ENCODE measurements at places on chromosomes 2 and 18.

DNA sequence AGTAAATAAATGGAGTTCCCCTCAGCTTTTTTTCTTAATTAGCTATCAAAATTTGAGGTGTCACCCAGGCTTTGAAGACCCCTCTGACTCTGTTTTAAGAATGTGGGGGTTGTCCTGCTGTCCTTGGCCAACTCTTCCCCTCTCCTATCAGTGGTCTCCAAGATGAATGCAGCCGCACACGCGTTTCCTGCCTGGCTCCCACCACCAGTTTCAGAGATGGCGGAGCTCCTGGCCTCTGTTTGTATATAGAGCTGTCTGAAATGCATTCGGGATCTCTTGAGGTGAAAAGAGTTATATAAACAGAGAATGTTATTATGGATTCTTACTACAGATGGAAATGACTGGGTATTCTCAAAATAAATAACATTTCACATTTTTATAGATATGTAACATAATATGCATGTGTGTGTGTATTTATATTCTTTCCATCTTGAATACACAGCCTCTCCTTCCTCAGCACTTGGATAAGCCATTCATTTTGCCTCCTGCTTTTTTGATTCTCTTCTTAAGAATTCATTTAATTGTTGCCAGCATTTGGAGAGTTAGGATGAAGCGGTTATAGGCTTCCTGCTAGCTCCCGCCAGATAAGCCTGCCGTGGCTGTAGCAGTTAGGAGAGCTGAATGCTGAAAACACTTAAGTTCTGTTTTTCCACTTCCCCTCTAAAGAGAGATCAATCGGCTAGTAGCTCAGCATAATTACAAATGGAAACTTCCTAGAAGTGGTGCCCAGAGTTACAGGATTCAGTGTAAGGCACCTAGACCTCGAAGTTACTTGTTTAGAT is 659.3 kb upstream of the FANCL start:
- DNase-seq: no peak

GRCh38 chr18:5543036-5543680 is 639 bp downstream of the EPB41L3 start:
- no peak for DNase-seq

GRCh38 chr2:9308186-9308955 is 101.8 kb downstream of the ASAP2 start:
- DNase-seq: no peak

GRCh38 chr2:10410823-10411437 is 37.2 kb downstream of the ODC1 start:
- no peak for DNase-seq

- no peak for DNase-seq
Observed at GRCh38 chr2:64867253-64867996, 121.8 kb upstream of the SLC1A4 start.

- DNase-seq: no peak
Observed at GRCh38 chr18:59696311-59697235, 650 bp downstream of the CCBE1 start.

GRCh38 chr2:225013425-225014365 is 28.6 kb downstream of the DOCK10 start:
- DNase-seq: no peak

DNA sequence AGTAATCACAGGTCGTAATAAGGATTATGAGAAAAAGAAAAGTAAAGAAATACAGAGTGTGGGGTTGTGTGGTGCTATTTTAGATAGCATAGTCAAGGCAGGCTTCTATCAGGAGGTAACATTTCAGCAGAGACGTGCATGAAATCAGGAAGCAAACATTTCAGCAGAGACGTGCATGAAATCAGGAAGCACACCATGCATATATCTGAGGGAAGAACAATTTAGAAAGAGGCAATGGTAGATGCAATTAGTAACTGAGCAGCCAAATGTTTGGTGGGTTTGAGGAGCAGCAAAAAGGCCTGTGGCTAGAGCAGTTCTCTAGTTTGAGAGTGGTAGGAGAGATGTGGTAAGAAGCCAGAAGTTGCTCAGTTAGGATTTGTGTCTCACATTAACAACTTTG is 713.7 kb downstream of the ADCYAP1 start:
- DNase-seq: no peak

GRCh38 chr2:165008730-165009315 is 53.5 kb upstream of the SLC38A11 start:
- no peak for DNase-seq

DNA sequence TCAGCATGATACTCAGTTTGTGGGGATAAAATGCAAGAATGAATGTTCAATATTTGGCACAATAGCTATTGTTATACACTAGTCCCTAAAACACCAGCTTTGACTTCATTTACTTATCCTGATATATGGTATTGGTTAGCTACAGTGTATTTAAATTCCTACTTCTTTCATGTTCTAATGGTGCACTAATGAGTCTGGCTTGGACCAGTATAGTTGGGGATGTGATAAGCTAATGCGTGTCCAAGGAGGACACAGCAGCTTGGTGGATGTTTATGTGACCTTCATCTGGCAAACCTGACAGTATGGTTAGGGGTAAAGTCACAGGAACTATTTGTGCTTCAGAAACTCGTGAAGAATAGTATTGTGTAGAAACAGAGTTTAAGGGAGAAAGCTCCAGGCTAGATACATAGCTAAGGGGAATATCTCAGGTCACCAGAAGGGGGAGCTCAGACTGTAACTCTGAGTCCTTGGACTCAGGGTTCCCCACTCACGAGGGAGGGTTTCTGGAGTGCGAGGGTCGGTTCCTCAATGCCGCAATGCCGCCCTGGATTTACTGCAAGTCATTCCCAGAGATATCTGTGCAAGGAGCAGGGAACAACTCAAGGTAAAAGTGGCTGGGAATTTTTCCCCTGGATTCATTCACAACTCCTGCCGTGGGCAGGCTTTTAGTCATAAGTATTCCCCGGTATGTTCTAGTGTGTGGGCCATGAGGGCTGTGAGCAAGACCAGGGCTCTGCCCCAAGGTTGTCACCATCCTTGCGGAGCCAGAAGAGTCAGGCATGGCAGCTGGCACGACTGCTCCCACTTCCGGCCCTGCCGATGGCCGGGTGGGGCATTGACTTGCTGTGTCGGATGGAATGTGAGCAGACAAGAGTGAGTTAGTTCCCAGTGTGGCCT is 14.5 kb downstream of the IL1R2 start:
- DNase-seq: peak; percentile 40

DNA sequence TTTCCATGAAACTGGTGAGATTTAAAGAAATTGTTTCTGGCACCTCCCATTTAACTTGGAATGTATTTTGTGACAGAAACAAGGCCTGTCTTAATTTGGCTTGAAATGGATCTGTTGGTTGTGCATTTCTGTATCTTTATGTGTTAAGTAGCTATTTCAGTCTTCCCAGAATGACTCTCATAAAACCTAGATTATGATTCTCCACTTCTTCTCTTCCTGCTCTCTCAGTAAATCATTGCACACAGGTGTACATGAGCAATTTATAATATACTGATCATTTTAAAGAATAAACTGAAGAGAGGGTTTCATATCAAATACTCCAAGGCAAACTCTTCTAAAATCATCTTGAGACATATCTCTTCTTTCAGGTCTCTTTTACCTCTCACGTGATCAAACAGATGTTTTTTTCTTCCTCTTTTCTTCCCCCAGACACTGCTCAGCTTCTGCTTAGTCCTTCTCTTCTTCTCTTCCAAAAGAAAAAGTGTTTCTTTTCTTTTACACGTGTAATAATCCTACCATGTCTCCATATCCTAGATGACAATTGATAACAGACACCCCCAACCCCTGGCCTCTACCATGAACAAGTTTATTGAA is 112.0 kb downstream of the PPP1R1C start:
- DNase-seq: no peak

GRCh38 chr2:172375251-172375650 is 52.1 kb upstream of the ITGA6 start:
- DNase-seq: no peak

DNA sequence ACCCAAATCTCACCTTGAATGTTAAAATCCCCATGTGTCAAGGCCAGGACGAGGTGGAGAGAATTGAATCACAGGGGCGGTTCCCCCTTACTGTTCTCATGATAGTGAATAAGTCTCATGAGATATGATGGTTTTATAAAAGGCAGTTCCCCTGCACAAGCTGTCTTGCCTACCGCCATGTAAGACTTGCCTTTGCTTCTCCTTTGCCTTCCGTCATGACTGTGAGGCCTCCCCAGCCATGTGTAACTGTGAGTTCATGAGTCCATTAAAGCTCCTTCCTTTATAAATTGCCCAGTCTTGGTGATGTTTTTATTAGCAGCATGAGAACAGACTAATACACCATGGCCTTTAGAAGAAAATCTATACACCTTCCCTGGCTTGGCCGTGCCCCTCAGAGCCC is 7.4 kb upstream of the MBP start:
- DNase-seq: no peak

GRCh38 chr2:134135793-134136192 is 118.1 kb upstream of the MGAT5 start:
- no peak for DNase-seq

DNA sequence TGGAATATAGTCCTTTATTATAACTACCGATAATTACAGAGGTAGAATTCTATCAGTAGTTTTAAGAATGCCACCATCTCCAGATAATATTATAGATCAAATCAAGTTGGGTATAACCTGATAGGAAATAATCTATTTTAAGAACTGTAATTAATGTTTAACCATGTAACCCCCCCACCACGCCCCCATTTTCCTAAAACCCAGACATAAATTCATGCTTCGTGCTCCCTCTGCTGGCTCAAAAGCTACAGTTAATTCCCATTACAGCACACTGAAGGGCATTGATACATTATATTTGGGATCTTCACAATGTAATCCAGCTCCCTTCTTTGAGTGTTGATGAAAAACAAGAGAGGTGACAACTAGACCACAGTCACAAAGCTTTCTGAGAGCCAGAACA is 228.0 kb upstream of the SMAD7 start:
- DNase-seq: no peak

- no peak for DNase-seq
Observed at GRCh38 chr2:111647359-111647758, 236.6 kb downstream of the ANAPC1 start.

DNA sequence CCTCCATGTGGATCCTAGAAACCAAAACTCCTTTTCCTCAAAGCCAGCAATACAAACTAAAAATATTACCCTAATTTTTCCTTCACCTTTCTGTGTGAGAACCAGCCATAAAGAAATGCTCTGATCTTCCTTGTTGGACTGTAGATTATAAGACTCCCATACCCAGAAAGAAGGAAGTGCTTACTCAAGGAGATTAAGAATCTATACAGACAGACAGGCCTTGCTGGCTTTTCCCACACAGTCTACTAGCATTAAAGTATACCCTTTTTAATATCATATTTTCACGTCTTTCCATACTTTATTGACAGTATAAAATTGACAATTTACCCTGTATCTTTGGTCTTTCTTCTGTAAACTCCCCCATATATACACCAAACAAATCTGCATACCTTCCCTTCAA is 139.0 kb downstream of the GULP1 start:
- DNase-seq: no peak

DNA sequence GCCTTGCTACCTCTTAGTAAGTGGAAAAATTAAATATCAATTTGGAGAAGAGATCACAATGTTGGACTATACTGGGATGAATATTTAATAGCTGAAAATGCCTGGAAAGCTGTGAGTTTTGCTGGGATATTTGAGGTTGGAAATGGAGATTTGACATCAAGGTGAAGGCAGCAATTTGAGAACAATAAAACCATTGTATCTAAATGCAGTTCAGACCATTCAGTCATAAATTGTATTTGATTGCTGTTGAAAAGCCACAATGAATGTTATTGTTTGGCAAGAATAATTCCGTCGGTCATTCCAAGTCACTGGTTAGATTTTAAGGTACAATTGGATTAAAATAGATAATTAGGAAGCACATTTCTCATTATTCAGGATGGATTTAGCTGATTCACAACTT is 325.6 kb downstream of the HRH4 start:
- DNase-seq: no peak

GRCh38 chr2:19987936-19988335 is 2.0 kb downstream of the WDR35 start:
- no peak for DNase-seq

DNA sequence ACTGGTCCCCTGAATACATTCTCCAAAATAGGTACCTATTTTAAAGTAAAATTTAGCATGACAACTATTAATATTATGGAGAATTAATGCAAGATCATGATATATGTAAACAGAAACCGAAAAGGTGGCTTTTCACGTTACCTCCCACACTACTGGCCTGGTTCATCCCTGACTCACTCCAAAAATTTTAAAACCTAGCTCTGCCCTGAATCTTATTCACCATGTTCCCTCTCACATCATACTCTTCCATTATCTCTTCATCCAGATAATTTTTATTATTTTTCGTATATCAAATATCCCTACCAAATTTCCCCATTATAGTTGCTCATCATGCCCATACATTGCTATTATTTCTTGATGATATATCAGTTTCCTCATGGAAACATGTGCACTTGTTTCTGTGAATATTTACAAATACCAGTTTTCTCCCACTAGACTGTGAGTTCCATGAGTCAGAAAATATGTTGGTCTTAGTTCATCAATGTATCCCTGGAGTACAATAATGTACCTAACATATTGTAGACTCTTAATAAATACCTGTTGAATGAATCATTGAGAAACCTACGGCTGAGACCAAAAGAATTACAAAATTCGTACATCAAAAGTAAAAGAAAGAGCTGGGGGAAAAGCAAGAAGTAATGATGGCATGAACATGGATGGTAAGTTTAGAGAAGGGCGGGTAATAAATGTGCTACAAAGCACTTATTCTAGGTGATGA is 360.1 kb upstream of the CHAC2 start:
- DNase-seq: no peak

DNA sequence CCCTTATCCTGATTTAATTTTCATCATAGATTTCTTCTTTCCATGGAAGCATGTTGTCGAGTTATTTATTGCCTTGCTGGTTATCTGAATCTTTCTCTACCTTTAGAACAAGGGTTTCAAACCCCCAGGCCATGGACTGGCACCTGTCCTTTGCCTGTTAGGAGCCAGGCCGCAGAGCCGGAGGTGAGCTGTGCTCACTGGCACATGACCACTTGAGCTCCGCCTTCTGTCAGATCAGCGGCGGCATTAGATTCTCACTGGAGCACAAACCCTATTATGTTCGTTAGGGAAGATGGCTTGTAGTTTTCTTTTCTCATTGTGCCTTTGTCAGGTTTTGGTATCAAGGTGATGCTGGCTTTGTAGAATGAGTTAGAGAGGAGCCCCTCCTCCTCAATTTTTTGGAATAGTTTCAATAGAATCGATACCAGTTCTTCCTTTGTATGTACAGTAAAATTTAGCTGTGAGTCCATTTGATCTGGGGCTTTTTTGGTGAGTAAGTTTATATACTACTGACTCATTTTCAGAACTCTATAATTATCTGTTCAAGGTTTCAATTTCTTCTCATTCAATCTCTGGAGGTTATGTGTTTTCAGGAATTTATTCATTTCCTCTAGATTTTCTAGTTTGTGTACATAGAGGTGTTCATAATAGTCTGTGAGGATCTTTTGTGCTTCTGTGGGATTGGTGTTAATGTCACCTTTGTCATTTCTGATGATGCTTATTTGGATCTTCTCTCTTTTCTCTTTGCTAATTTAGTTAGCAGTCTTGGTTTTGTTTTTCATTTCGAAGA is 668.0 kb upstream of the FAM98A start:
- DNase-seq: no peak

- DNase-seq: no peak
Observed at GRCh38 chr2:204842661-204843485, 297.6 kb downstream of the PARD3B start.

Measured in liver (tissue), 10 donors.